ENCODE measurements at places on chromosomes 3 and 15. TPM values are rescaled to one million over a fixed set of nuclear protein-coding genes. Genes with fewer than 3 reads are reported as not detected.
A peak's percentile ranks its signal among the peaks of the same experiment; 100 is the strongest.

Gene GRIP2
- 0.47 TPM for total RNA-seq

Gene DISP2
- total RNA-seq, result 12.6 TPM

Gene LYZL4
- not detected for total RNA-seq

Gene DOCK3
- 0.32 TPM for total RNA-seq

Gene STAB1
- 46.5 TPM for total RNA-seq

Gene TAGLN3
- total RNA-seq, result not detected

Gene GOLGA6A
- not detected for total RNA-seq

Gene PCSK6
- total RNA-seq, result 29.9 TPM

DNA sequence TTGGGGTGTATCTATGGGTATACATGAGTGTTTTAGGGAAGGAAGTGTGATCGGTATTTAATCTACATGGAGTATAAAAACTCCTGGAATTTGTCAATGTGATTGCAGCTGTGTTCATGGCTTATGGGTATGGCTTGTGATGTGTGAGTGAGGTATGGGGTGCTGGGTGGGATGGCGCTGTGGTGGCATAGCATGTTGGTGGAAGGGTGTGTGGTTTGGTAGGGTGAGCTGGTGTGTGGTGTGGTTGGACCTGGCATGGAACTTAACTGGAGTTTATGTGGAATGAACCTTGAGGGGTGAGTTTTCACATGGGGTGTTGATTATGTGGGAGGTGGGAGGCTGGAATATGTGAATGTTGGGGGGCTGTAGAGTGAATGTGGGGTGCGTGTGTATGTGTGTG lies 492 bp upstream of the MOBP start:
- H3K4me1 ChIP-seq, result no peaks in the 10 kb centered on the region
- DNase-seq, result no peak
- no peak overlapping the region for H3K27ac ChIP-seq
- H3K4me3 ChIP-seq, result no peak overlapping the region
- H3K36me3 ChIP-seq, result no peaks in the 10 kb centered on the region

DNA sequence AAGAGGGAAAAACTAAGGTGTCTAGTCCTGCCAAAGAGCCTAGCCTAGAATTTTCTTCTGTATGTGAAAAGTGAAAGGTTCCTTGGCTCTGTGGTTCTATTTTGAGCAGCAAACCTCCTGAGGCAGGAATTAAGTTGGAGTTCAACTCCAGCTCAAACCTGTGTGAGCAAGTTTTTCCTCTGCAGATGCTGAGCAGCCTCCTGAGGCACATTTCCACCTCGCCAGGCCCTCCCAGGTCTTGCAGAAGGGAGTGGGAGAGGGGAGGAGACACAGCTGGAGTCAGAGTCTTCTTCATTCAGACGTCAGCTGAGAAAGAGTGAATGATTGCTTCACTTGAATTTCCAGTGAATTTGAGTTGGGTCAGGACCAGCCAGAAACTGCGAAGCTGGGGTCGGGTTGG lies 69.5 kb upstream of the ETV5 start:
- no peak overlapping the region for H3K27ac ChIP-seq
- H3K4me3 ChIP-seq, result no peak overlapping the region
- H3K36me3 ChIP-seq, result no peaks in the 10 kb centered on the region
- DNase-seq, result no peak
- H3K4me1 ChIP-seq, result no peaks in the 10 kb centered on the region

- no peaks in the 10 kb centered on the region for H3K36me3 ChIP-seq
- DNase-seq, result no peak
- no peak overlapping the region for H3K4me3 ChIP-seq
- H3K4me1 ChIP-seq, result no peaks in the 10 kb centered on the region
- H3K27me3 ChIP-seq, result no peaks in the 10 kb centered on the region
These were observed 137.7 kb downstream of the ARPP21 start for GRCh38 chr3:35777065-35777464.

- H3K4me3 ChIP-seq, result no peak overlapping the region
- no peak for DNase-seq
- no peak overlapping the region for H3K27ac ChIP-seq
- H3K27me3 ChIP-seq, result no peaks in the 10 kb centered on the region
- H3K4me1 ChIP-seq, result no peaks in the 10 kb centered on the region
These were observed 105.2 kb upstream of the RNF7 start for GRCh38 chr3:141632779-141633374.

- no peak overlapping the region for H3K4me3 ChIP-seq
- no peaks in the 10 kb centered on the region for H3K36me3 ChIP-seq
- no peak overlapping the region for H3K27ac ChIP-seq
- no peaks in the 10 kb centered on the region for H3K27me3 ChIP-seq
- no peaks in the 10 kb centered on the region for H3K4me1 ChIP-seq
- no peak for DNase-seq
These were observed 7.4 kb upstream of the IQSEC1 start for GRCh38 chr3:13080591-13080990.

DNA sequence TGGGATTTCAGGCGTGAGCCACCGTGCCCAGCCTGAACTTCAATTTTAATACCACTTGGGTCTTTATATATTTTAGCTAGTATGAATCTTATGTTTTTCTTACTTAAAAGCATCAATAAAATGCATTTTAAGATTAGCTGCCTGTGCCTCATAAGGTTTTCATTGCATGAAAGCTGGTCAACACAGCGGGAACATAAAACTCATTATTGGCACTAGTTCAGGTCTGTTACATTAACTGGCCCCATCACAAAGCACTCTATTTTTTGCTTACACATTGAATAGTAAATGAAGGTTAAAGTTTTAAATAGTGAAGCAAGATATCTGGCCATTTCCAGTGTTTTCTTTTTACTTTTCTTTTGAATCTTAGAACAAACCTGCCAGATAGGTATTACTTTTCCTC lies 145.6 kb upstream of the LYSMD4 start:
- no peak for DNase-seq
- H3K27me3 ChIP-seq, result no peaks in the 10 kb centered on the region
- no peaks in the 10 kb centered on the region for H3K36me3 ChIP-seq
- no peak overlapping the region for H3K27ac ChIP-seq
- H3K4me1 ChIP-seq, result no peaks in the 10 kb centered on the region

GRCh38 chr3:168865022-168865551 lies 769.4 kb upstream of the GOLIM4 start:
- no peaks in the 10 kb centered on the region for H3K36me3 ChIP-seq
- no peaks in the 10 kb centered on the region for H3K27me3 ChIP-seq
- DNase-seq, result peak; percentile 41
- H3K4me3 ChIP-seq, result no peak overlapping the region

- H3K4me1 ChIP-seq, result peaks cover 9% of the 10 kb centered on the region
- H3K36me3 ChIP-seq, result no peaks in the 10 kb centered on the region
- DNase-seq, result peak; percentile 27
These were observed 3.0 kb upstream of the MAP1A start for GRCh38 chr15:43514241-43515057.

DNA sequence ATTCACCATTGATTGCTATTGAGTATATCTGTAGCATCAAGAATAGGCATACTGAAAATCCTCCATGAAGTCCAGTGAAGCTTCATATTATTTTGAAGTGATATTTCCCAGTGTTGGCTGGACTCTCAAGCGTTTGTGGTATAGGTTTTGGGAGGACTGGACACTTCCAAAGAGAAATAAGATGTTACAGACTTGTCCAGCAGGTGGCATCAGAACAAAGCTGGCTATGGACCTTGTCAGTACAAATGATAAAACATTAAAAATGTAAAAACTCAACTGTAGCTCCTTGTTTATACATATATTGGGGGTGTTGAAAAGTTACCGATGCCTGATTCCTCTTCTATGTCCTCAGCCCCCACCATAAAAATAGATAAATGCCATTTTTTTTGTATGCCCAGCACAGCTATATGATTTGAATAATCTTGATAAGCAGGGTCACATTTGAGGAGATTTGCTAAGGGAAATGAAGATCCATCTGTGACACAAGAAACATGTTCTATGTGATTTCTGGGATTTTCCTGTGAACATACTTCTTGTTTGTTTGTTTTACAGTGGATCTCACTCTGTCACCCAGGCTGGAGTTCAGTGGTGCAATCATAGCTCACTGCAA lies 54.5 kb upstream of the GOLGA6B start:
- no peaks in the 10 kb centered on the region for H3K4me1 ChIP-seq
- no peaks in the 10 kb centered on the region for H3K27me3 ChIP-seq
- no peak overlapping the region for H3K4me3 ChIP-seq
- H3K36me3 ChIP-seq, result no peaks in the 10 kb centered on the region

GRCh38 chr3:94069194-94069813 lies 6.4 kb downstream of the NSUN3 start:
- no peak overlapping the region for H3K4me3 ChIP-seq
- no peak for DNase-seq
- H3K4me1 ChIP-seq, result peaks cover 12% of the 10 kb centered on the region
- H3K27ac ChIP-seq, result no peak overlapping the region

DNA sequence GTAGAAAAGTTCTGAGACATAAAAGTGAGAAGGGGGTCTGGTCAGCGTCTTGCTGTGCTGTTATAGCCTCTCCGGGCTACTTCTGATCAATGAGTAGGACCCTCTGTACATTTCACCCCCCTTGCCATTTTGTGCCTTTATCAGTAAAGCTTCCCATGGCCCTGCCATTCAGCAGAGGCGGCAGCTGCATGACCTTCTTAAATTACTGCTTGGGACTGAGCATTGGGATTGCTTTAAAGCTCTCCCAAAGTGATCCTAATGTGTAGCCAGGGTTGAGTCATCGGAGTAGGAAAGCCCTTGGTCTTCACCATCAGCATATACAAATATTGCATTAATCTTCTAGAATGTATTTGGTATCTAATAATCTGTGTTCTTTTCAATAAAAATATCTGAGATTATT lies 70.2 kb downstream of the FMN1 start:
- DNase-seq, result no peak
- no peaks in the 10 kb centered on the region for H3K27me3 ChIP-seq
- H3K4me3 ChIP-seq, result no peak overlapping the region
- H3K27ac ChIP-seq, result no peak overlapping the region
- peaks cover 4% of the 10 kb centered on the region for H3K4me1 ChIP-seq
- no peaks in the 10 kb centered on the region for H3K36me3 ChIP-seq

- no peak overlapping the region for H3K27ac ChIP-seq
- H3K36me3 ChIP-seq, result no peaks in the 10 kb centered on the region
- H3K4me3 ChIP-seq, result no peak overlapping the region
- DNase-seq, result no peak
- H3K27me3 ChIP-seq, result no peaks in the 10 kb centered on the region
- H3K4me1 ChIP-seq, result no peaks in the 10 kb centered on the region
These were observed 426.8 kb downstream of the MECOM start for GRCh38 chr3:169236662-169237186.

DNA sequence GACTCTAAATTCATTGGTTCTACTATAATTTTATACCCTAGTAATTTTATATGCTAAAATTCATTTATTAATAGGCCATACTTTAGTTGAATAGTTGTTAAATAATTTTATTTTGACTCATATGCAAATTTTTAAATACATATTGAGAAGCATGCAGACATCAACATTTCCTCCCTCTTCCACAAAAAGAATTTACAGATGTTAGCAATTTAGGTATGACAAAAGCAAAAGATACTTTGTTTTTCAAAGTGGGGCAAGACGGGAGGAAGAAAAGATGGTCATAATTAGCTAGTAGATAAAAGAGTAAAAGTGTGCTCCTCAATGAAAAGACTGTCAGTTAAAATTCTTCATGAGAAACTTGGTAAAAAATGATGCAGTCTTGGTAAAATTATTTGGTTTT lies 148.9 kb upstream of the TSPAN3 start:
- H3K4me1 ChIP-seq, result no peaks in the 10 kb centered on the region
- no peaks in the 10 kb centered on the region for H3K27me3 ChIP-seq
- H3K27ac ChIP-seq, result no peak overlapping the region
- no peak for DNase-seq
- H3K36me3 ChIP-seq, result no peaks in the 10 kb centered on the region

DNA sequence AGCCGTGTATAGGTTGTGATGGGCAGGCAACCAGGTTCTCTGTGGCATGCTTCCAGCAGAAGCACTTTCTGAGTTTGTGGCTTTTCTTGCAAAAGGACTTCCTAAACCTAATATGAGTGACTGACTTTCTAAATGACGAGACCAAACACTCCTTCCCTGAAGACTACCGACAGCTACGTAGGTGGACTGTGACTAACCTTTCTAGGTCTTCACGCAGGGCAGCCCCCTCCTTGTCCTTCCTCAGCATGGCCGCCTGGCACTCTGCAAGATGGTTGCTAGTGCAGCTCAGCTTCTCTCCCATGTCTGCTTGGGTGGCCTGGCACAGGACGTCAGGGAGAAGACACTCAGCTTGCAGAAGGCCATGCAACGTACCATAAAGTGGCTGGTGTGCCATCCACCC lies 20.9 kb downstream of the CXCR6 start:
- H3K36me3 ChIP-seq, result peaks cover 32% of the 10 kb centered on the region
- no peak for DNase-seq
- H3K4me3 ChIP-seq, result no peak overlapping the region

- no peak overlapping the region for H3K27ac ChIP-seq
- no peaks in the 10 kb centered on the region for H3K27me3 ChIP-seq
- no peaks in the 10 kb centered on the region for H3K36me3 ChIP-seq
- no peaks in the 10 kb centered on the region for H3K4me1 ChIP-seq
- DNase-seq, result no peak
These were observed 161.7 kb downstream of the CD47 start for GRCh38 chr3:107929088-107929487.

DNA sequence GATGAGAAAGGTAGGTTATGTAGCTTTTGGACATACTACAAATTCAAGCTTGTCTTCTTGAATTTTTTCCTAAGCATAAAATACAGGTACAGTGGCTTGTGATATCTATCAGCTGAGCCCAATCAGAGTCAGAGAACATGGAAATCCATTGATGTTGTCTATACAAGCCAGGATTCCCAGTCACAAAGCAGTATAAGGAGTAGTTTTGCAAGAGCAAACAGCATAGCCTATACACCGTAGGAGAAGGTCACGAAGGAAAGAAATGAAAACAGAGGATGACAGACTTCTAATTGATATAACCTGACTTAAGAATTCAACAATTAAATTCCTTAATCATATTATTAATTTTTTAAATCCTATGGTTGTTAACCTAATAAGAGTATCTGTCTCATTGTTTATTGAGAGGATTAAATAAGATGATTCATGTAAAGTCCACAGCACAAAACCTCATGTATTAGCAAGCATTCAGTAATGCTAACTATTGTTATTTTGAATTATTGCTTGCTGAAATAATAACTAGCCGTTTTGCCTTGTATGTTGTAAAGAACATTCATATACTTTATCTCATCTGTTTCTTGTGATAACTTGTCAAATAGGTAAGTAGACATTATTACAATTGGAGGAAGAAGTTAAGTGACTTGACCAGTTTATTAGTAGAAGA lies 276.6 kb upstream of the ZPLD1 start:
- no peak for DNase-seq
- H3K4me3 ChIP-seq, result no peak overlapping the region
- no peaks in the 10 kb centered on the region for H3K36me3 ChIP-seq
- no peak overlapping the region for H3K27ac ChIP-seq
- H3K4me1 ChIP-seq, result no peaks in the 10 kb centered on the region

DNA sequence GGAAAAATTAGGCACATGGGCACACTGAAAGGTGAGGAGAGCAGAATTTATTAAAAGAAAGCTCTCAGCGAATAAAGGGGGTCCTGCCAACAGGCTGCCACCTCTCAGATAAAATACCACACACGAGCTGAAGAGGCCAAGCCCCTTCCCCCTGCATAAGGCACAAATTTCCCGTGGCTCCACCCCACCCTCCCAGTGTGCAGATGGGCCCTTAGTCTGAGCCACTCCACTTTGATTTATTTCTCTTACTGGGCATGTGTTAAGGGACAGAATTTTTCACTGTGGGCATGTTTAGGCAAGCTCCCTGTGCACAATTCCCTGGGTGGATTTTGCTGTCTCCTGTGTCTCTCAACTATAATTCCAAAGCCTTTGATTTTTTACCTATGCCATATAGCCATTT lies 409.8 kb downstream of the TBL1XR1 start:
- no peak overlapping the region for H3K27ac ChIP-seq
- H3K4me1 ChIP-seq, result no peaks in the 10 kb centered on the region
- H3K27me3 ChIP-seq, result no peaks in the 10 kb centered on the region
- DNase-seq, result no peak
- no peaks in the 10 kb centered on the region for H3K36me3 ChIP-seq

GRCh38 chr3:49172551-49173041 lies 1.2 kb downstream of the KLHDC8B start:
- no peaks in the 10 kb centered on the region for H3K27me3 ChIP-seq
- no peak for DNase-seq
- H3K4me1 ChIP-seq, result no peaks in the 10 kb centered on the region
- peak overlapping the region; percentile 57 for H3K4me3 ChIP-seq
- no peaks in the 10 kb centered on the region for H3K36me3 ChIP-seq
